NCI-H2081 treated with DMSO at 0.1 percent for 48 hours (cell line): ENCODE measurements at places on chromosomes 1 and 21.

GRCh38 chr1:71986160-71986559, 296.2 kb downstream of the NEGR1 start:
- DNase-seq: no peak

DNA sequence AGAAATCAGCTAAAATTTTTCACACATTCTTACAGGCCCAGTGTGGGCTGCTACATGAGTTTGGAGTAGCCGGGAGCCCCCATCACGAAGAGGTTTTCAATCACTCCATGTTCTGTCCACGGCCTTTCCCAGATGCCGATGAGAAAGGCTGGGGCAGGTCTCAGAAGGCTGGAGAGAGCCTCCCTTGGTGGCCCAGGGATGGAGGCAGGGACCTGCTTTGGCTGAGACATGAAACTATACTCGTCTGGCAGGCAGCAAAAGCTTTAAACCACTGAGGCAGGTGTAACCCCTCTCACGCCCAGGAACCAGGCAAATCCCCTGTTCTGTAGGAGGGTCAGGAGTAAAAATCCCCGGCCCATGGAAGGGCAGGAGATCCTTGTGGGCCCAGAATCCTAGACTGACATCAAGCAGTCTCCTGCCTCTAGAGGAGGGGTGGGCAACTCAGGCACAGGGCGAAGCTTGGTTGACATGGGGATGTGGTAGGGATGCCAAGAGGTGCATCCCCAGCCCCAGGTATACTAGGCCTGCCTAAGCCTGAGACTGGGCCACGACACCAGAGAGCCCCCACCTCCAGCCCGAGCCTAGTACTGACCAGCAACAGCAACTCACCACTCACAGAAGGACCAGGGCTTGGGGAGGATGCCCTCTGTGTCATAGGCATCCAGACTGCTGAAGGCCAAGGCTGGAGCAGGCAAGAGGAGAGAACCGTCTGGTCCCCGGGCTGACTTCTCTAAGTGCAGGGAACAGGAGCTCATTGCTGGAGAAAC, 9.1 kb downstream of the MMEL1 start:
- DNase-seq: no peak

- DNase-seq: no peak
Measured at GRCh38 chr1:52970149-52970548, 43.1 kb downstream of the SCP2 start.

- DNase-seq: peak; percentile 88
Measured at GRCh38 chr1:145823565-145824498, at the start of the genes POLR3C and RNF115. Gene POLR3C (plus strand): TSS chr1:145824200. CDS start chr1:145825777, 1,577 bp downstream. Gene RNF115 (minus strand): TSS chr1:145824095. CDS start chr1:145823873, 222 bp downstream.

GRCh38 chr1:53600001-53600400, 139.0 kb downstream of the GLIS1 start:
- DNase-seq: no peak

- no peak for DNase-seq
Measured at GRCh38 chr1:63592536-63593302, 492 bp upstream of the PGM1 start.

DNA sequence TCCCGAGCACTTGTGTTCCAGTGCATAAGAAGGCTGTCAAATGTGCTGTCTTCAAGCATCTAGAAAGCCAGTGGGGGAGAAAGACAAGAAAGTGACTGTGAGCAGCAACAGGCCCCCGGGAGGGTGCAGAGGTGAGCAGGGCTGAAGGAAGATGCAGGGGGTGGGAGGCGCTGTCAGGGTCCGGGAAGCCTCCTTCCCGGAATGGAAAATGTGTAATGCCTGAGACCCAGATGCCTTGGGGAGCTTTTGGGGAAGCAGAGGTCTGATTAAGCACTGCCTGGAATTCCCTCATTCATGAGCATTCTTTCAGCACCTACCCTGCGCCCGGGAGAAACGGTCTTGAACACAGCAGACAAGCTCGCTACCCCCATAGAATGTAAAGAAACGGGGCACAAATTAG, 1.3 kb downstream of the NPHP4 start:
- DNase-seq: no peak

DNA sequence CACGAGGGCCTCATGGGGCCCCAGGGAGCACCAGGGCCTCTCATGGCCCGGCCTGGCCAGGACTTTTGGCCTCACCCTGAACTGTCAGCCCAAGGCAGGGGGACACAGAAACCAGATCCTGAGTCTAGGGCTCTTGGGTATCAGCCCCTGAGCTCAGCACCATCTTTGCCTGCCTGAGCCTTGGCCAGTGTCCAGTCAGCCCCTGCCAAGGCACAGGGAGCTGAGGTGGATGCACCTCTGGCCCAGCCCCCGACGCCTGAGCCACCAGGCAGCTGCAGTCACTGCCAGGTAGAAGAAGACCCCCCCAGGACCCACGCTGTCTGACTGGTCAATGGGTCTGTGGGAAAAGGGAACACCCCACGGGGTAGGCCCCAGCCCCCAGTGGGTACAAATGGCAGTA, 25.3 kb downstream of the CDCA8 start:
- DNase-seq: no peak

DNA sequence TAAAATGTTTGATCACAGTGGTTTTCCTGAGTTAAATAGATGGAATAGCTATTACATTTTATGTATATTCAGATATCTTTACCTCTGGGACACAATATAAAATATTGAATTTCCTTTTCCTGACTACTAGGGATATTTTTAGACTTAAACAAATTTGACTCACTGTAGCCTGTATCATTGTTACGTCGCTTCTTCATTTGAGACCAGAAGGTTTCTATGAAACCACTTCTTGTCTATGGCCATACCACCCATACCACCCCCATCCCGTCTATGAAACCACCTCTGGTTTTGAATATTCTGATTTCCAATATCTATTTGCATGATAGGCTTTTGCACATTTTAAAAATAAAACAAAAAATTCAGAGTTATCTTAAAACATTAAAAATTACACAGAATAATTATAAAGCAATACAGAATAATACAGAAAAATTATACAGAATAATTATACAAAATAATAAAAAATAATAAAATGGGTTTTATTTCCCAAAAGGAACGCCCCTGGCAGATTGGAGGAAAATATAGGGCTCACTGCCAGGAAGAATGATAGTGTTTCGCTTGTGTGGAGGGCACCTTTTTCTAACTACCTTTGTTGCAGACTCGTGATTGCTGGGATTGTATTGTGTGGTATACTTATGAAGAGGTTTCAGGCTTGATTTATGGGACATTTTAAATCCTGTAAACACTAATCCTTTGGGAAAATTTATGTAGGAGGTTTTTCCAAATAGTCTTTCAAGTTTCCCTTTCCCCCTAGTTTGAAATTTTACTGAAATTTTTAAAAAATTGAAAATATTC, 4.7 kb downstream of the SPEN start:
- no peak for DNase-seq

DNA sequence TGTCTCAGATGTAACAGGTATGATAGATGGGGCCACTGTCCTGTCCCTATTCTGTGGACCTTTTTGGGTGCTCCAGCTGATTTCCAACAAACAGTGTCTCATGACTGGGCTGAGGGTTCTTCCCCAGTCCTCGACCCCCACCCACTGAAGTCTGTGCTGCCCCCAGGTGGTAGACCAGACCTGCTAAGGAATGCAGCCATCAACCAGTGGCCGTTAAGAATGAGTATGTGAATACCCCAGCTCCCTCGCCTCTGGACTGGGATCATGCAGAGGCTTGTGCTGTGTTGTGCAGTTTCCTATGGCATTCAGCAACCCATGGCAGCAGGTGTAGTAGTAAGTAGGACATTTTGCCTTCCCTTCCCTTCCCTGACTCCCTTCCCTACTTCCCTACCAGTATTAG, 183.1 kb upstream of the KAZN start:
- DNase-seq: no peak

GRCh38 chr1:39431927-39432326, 59.5 kb upstream of the BMP8A start:
- no peak for DNase-seq

GRCh38 chr1:84574936-84575335, 696 bp upstream of the CTBS start:
- DNase-seq: no peak

- DNase-seq: no peak
Measured at GRCh38 chr1:235131961-235132360, 3.3 kb upstream of the TOMM20 start.

DNA sequence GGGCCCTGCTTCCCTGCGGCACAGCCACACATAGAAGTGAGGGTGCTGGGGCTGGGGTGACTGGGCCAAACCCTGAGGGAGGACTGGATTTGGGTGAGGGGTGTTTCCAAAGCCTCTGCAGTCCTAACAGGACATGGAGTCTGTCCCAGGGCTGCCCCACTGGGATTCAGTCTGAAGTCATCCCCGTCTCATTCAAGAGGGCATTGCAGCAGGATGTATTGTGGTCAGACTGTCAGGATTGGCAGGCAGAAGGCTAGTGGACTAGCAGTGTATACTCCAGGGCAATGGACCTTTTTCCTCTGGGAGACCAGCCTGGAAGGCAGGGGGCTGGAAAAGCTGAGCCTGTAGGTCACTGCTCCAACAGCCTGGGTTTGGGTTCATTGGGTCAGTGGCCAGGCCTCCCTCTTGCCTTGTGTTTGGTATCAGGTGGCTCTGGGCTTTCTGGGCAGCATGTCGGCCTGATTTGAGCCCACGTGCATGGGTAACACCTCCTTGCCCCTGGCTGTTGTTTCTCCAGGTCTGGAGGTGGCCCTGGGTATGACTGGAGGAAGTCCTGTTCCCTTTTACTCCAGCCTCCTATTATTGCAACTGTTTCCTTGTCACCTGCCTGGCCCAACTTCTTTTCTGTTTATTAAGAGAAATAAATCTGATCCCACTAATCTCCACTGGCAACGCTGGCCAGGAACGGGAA, 41.0 kb upstream of the SYNC start:
- DNase-seq: no peak

DNA sequence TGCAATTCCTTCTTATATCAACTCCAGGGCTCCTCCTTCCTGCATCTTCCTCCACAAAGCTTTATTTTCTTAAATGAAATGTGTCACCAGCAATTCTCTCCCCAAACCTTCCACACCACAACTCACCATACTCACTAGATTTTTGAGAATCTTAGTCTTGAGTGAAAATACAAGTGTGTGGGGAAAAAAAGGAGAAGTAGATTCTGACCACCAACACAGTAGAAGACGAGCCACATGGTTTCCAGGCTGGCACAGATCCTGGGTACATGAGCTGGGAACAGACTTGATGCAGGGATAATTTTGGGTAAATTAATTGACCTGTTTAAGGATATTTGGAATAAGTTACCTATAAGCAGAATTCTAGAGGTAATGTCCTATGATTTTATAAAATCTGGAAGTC, 72.8 kb upstream of the KCNJ15 start:
- no peak for DNase-seq

GRCh38 chr1:94940738-94941137, 13.8 kb upstream of the CNN3 start:
- DNase-seq: no peak

- no peak for DNase-seq
Measured at GRCh38 chr1:233393926-233394680, 66.6 kb downstream of the MAP3K21 start.

- no peak for DNase-seq
Measured at GRCh38 chr1:109198043-109198695, 15.5 kb upstream of the SARS1 start.
